Adipocyte (in vitro differentiated cells): ENCODE measurements at places on chromosomes 3 and 15.

GRCh38 chr3:164155400-164155799, 922.9 kb downstream of the SI start:
- no peak for DNase-seq

- no peak for DNase-seq
Measured at GRCh38 chr15:89009080-89009479, 79.2 kb upstream of the ABHD2 start.

GRCh38 chr3:58210761-58211460, at the start of gene DNASE1L3:
TSS of gene DNASE1L3 (minus strand) at chr3:58210972. CDS start at chr3:58210906, 66 bp downstream.
- no peak for DNase-seq

DNA sequence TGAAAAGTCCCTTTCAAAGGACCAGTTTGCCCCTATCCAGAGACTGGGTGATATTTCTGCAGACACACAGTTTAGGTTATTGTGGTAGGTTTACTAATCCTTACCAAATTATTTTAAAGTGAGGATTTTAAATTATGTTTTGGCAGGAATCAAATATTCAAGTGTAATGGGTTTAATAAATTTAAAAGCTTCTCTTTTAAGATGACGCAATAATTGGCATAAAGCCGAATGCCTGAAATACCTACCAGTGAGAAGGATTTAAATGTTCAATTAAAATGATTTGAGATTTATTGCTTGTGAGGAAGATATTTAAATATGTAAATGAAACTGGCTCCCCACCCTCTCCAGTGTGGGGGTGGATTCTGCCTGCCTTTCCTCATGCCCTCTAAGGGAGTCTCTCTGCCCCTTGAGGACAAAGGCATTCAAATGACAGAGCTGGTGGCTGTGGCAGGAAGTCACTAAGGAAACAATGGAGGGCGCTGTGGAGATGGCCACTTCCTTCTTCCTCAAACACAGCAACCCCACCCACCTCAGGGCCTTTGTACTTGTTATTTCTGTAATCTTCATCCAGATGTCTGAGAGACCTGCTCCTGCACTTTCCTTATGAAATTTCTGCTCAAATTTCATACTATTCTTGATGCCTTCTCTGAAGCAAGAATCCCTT, 131.7 kb downstream of the TNIK start:
- peak; percentile 29 for DNase-seq

DNA sequence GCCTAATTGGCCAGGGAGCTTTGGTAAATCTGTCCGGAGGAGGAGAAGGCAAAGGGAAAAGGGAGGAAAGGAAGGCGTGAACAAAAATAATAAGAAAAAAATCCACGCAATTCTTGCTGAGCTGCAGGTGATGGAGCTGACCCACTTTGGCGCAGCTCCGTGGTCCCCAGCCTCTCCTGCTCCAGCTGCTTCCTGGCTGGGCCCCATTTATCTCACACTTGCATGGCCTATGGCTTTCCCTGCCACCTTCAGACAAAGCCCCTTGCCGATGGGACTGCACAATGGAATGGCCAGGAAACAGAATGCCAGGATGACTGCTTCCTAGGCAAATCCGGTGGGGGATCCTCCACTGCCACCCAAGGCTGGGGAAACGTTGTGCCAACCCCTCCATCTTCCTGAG, 6.9 kb downstream of the INSYN1 start:
- DNase-seq = no peak

GRCh38 chr3:82229397-82229796, 468.0 kb upstream of the GBE1 start:
- no peak for DNase-seq

DNA sequence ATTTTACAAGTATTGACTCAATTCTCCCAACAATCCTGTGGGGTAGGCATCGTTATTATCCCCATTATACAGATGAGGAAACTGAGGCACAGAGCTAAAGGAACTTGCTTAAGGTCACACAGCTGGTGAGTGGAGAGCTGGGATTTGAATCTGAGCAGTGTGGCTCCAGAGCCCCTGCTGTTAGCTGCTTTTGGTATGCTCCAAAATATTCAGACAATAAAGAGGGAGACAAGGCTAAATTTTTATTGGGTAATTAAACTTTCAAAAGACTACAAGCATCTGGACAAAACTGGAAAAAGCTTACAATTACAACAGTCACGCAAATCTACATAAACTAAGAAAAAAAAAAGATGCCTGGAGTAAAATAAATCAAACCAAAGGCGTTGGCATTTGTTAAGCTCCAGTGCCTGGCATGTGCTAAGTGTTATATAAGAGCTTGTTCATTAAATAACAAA, 27.7 kb downstream of the CCDC13 start:
- peak; percentile 24 for DNase-seq

DNA sequence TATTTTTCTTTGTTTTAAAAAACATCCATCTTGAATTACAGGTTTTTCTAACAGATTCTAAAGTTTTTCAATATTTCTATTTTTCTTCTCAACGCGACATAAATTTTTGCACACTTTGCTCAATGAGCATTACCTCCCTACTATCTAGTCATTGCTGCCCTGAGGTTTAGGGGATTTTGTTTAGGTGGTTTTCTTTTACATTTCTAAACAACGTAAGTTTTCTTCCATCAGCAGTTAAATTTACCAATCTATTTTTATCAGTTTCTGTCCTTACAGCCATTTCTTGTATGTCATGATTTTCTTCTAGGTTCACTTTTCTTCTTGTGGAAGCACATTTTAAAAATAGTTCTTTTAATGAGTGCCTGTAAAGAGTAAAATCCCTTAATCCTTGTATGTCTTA, 49.2 kb upstream of the CCR2 start:
- DNase-seq = no peak

GRCh38 chr3:157754451-157754850, 251.2 kb upstream of the VEPH1 start:
- DNase-seq = no peak

GRCh38 chr3:112114576-112115160, 18.4 kb downstream of the GCSAM start:
- no peak for DNase-seq

DNA sequence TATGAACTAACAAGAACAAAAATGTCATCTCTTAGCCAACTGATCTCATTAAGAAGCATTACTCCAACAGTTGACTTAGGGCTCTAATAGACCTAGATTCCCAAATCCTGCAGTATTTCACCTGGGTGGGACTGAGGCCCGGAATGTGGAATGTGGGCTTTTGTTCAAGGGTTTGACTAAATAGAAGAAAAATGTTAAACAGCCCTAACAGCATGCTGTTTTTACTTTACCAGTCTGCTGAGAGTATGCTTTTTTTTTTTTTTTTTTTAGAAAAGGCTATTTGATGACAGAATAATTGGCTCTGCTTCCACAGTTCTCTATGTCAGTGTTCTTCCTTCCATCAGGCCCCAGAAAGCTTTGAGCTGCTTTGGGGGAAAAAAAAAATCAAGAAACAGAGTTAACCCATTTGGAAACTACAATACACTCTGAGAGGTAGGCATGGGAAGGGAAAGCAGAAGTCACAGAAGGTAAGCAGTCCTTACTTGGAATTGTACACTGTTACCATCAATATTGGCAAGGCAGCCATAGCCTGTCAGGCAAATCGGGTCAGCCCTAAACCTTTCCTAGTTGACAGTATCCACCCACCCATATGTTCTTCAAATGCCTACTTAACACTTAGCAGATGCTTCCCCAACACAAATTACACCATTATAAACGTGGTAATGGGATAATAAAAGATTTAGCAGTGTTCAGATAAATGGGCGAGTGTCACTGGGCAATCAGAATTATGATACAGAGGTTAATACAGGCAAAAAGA, 224.2 kb downstream of the CNTN3 start:
- no peak for DNase-seq

DNA sequence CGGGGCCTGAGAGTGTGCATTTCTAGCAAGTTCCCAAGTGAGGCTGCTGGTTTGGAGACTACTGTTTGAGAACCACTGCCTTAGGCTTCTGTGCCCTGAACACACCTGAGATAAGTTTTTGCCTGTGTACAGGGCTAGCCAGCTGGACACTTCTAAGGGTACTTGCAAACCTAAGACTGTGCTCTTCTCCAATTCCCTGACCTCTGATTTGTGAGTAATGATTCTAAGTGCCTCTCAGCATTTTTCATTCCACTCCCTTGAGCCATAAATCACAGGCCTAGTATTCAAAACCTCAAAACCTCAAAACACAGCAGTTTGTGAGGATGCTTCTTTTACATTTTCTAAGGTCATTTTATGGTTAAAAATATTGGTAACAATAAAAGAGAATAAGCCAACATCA, 148.4 kb downstream of the CHST2 start:
- DNase-seq = peak; percentile 44

DNA sequence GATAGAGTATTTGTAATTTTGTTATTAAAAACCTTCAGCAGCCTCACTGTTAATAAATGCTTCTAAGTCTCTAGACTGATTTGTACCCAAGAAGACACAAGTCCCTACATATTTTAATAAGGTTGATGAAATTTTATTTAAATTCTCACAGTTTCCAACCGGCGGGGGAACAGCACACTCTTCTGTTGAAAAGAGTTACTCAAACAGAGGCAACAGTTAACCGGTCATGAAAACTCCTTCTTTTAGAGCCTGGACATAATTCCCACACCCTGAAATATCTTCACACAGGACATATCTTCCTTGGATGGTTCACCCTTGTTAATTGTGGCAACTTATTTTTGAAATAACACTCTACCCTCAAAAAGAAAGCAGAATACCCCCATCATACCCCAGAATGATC, 278.8 kb downstream of the FOXP1 start:
- DNase-seq = peak; percentile 58

GRCh38 chr15:26682598-26683164, 90.2 kb downstream of the GABRB3 start:
- no peak for DNase-seq

- DNase-seq = no peak
Measured at GRCh38 chr15:53251996-53252395, 461.9 kb upstream of the ONECUT1 start.

DNA sequence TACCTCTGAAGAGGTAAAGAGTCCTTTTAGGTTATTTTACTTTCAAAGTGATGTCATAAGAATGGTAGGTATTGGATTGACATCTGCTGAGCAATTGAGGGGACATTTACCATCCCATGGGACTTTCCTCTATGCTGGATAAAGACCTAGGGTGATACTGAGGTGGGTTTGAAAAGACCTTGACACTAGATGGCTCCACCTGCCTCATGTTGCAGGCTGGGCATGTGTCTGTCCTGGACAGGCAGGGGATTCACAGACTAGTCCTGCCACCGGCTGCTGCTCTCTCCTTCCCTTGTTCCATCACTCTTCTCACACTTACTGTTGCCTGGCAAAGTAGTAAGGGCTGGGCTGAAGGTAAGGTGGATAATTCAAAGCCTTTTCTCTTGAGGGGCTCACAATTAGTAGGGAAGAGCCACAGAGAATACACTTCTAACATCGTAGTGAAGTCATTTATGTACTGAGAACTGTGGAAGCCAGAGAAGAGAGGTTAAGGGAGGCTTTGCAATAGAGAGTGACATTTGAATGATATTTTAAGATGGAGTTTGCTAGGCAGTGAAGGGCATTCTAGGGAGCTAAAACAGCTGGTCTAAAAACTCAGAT, 27.7 kb downstream of the TRAK1 start:
- peak; percentile 21 for DNase-seq

GRCh38 chr15:92001307-92001706, 147.8 kb downstream of the SLCO3A1 start:
- DNase-seq = no peak

DNA sequence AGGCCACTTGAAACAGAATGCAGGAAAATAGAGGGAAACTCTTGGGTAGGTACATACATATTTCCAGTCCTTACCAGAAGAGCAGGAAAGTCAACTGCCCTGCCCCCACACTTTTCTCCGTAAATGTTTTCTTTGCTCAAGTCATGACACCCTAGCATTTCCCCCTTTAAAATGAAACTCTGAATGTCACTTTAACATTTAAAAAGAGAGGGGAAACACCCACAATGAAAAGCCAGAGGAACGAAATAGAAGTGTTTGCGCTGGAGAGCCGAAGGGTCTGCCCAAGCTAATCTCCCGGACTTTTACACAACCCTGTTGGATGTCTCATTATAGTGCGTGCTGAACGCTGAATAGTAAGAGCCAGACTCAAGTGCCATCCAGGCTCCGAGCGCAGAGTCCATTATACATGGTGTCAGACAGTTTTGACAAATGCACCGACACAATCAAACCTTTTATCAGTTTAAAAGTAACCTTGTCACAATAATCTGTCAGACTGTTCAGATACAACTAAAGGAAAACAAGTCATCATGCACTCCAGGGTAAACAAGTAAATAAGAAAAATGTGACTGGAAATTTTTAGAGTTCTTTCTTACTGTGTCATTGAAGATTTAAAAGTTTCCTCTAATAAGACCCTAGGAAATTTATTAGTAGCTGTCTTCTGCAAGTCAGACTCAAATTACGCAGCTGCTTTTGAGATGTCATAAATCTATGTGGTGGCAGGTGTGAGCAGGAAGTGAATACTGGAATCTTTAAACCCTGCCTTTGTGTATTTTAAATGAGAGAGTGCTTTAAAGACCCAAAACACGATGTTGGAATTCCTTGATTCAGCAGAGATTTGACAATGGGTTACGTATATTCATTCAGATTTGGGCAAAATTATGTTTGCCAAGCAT, 159.8 kb downstream of the RBMS3 start:
- no peak for DNase-seq

DNA sequence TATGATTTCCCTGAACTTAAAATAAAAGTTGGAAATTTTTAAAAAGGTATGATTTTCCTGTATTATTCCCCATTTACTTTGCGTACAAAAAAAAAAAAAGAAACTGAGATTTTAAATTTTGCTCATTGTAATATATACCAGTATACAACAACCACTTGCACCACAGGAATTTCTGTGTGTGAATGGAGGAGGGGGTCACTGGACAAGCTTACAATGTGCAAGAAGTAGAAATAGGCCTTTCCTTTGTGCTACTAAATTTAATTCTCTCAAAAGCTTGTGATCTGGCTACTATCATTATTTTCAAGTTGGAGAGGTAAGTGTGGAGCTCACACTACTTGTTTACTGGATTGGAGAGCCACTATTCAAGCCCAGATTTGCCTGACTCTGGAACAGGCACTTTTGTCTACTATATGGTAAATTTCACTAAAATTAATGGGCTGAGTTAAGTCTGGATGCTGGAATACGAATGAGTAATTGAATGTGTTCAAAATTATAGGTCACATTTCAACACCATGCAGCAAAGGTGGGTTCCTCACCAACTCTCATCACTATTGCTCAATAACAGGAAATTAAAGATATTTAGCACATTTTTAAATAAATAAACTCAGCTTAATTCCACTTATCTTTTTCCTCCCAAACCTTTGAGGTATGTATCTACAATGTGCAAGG, 148.0 kb upstream of the MBNL1 start:
- no peak for DNase-seq

GRCh38 chr3:108060331-108060730, 30.5 kb downstream of the CD47 start:
- no peak for DNase-seq
